Cardiac muscle cell (in vitro differentiated cells and primary cell): ENCODE measurements at places on chromosomes 6 and 20.

GRCh38 chr6:71533939-71534379 is 245.3 kb downstream of the OGFRL1 start:
- DNase-seq: peak; percentile 51

GRCh38 chr20:58109126-58109880 is 119.2 kb downstream of the ANKRD60 start:
- DNase-seq: peak; percentile 32

DNA sequence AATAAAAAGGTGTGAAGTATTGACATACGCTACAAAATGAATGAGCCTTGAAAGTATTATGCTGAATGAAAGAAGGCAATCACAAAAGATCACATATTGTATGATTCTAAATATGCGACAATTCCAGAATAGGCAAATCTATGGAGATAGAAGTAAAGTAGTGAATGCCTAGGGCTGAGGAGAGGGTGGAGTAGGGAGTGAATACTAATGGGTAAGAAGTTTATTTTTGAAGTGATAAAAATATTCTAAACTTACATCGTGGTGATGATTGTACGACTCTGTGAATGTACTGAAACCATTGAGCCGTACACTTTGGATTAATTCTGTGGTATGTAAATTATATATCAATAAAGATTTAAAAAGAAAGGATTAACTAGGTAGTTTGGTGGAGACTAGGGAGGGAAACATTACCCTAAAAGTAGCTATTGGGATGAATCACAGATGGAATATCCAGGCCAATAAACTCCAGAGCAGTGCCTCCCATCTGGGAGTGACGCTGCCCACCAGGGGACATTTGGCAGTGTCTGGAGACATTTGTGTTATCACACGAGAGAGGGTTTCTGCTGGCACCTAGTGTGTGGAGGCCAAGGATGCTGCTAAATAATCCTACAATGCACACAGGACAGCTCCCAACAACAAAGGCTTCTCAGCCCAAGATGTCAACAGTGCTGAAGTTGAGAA is 214.2 kb upstream of the PCSK2 start:
- DNase-seq: no peak

GRCh38 chr20:8661229-8661952 is 407.5 kb upstream of the PLCB4 start:
- DNase-seq: no peak

GRCh38 chr6:135183002-135183531 is 2.0 kb downstream of the MYB start:
- DNase-seq: no peak

- peak; percentile 6 for DNase-seq
Measured at GRCh38 chr20:62980970-62981369, 25.8 kb downstream of the BHLHE23 start.

- peak; percentile 62 for DNase-seq
Measured at GRCh38 chr6:75296811-75297779, 12.5 kb upstream of the TMEM30A start.

- DNase-seq: no peak
Measured at GRCh38 chr6:7758456-7758855, 32.6 kb downstream of the BMP6 start.

DNA sequence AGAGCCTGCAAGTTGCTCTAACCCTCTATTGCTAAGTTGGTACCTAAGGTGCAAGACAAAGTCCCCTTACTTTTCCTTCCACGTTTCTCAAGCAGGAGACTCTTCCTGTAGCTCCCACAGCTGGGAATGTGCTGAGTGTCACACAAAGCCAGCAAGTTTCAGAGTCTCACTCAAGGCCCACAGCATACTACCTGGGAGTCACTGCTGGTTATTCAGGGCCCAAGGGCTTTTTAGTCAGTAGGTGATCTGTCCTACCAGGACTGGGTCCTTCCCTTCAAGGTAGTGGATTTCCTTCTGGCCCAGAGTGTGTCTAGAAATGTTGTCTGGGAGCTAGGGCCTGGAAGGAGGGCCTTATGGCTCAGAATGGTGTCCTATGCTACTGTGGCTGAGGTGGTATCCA is 261.9 kb upstream of the CITED2 start:
- no peak for DNase-seq

GRCh38 chr6:89269981-89270380 is 45.1 kb downstream of the GABRR2 start:
- no peak for DNase-seq

DNA sequence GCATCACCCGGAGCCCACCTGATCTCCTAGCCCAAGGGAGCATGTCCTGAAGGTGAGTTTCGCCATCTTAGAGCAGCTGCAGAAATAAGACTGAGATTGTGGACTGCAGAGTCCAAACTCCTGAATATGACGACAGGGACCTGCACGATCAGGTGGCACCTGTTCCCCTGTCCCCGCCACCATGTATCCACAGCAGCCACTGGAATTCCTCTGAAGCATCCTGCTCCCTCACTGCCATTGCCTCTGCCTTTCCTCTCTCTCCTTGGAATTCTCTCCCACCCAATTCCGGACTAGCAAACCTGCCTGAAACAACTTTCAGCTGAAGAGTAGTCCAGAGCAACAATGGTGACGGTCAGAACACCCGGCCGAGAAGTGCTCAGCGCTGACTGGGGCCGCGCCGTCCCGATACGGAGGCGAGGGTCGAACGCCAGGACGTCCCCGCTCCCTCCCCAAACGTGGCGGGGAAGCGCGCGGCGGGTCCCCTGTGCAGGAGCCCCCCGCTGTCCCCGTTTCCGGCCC is 694 bp upstream of the FAM120B start:
- no peak for DNase-seq

- DNase-seq: no peak
Measured at GRCh38 chr6:109456111-109456583, 575 bp upstream of the MICAL1 start.

- no peak for DNase-seq
Measured at GRCh38 chr6:34583861-34584604, 27.9 kb upstream of the SPDEF start.

GRCh38 chr20:47785311-47785853 is at the start of gene SULF2:
SULF2 (minus strand) TSS chr20:47785481; CDS start chr20:47757363, 28,118 bp downstream.
- peak; percentile 74 for DNase-seq

DNA sequence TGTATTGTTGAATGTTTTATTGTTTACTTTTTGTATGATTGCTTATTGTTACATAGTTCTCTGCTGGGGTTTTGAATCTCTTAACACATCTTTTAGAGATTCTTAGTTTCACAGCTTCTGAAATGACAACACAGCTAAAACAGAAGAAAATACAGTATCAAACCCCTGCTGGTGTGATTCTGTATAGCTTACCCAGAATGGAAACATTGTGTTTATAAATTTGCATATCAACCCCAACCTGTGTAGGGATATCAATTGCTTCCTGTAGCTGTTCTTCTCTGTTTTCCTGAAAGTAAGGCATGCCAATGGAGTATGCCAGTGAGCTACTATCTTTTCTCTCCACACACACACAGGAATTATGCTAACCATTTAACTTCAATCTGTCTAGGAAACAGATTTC is 64.3 kb upstream of the ID4 start:
- no peak for DNase-seq

GRCh38 chr20:33127422-33128097 is 40.4 kb upstream of the BPIFA2 start:
- no peak for DNase-seq

DNA sequence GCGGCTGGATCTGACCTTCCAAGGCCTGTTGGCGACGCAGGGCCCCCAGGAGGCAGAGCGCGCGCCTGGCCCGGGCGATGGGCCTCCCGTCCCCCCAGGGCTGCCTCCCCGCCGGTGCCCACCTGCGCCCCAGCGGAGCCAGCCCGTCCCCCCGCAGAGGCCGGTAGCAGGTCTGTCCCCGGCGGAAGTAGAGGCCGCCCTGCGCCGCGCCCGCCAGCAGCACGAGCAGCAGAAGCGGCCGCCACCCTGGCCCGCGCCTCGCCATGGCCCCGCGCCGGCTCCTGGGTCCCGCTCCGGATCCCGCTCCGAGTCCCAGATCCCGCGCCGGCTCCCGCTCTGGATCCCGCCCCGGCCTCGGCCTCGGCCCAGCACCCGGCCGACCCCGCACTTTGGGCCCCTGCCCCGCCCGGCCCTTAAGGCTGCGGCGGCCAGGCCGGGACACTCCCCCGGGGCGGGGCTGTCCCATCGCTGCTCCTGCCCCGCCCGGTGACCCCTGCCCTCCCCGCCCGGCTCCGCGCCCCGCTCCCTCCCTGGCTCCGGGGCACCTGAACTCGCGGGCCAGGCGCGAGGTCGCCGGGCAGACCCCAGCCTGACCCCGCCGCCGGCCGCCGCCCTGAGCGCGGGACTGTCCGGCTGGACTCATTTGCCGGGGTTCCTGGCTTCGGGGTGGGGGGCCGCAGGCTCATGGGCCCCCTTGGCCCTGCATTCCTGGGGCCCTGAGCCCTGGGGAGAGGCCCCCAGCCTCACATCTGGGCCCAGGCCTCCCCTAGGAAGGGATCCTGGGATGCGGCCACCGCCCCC is at the start of gene CTSZ:
TSS of gene CTSZ (minus strand) at position 391 of the 801 bp plus-strand sequence. CDS start at position 265, 126 bp downstream.
- DNase-seq: peak; percentile 48

GRCh38 chr6:5179917-5180316 is 80.8 kb downstream of the LYRM4 start:
- no peak for DNase-seq

DNA sequence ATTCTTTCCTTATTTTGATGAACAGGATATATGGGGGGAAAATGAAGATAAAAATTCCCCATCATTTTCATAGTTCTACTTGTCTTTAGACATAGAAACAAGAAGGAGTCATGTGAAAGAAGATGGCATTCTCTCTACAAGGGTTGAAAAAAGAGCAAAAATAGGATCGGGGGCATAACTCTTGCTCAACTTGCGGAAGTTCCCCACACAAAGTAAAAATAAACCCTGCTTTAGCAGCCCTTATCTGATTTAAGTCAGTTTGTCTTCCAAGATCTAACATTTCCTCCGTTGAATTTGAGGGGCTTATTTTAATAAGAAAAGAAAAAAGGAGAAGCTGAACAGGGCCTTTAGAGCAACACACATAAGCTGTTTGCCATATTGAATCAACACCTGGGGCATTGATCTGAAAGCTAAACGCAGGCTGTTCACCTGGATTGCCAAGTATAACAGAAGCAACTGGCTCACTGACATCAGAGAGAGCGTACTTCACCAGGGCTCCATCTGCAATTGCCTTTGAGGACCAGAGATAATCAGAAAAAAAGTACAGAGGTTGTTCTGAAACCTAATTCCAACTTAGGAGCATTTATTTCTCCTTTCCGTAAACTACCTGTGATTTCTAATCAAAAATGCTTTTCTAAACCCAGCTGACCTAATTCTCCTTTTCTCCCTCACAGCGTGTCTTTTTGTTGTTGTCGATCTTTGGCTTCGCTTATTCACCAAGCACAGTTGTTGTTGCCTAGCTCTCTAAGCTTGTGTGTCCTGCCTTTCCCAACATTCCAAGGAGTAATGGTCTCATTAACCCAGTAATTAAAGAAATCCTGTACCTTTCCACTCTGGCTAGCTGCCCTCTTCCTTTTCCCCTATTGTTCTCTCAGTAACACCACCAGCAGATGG is 568.0 kb downstream of the KIF16B start:
- no peak for DNase-seq

GRCh38 chr6:125729983-125730382 is 19.4 kb upstream of the HEY2 start:
- no peak for DNase-seq

DNA sequence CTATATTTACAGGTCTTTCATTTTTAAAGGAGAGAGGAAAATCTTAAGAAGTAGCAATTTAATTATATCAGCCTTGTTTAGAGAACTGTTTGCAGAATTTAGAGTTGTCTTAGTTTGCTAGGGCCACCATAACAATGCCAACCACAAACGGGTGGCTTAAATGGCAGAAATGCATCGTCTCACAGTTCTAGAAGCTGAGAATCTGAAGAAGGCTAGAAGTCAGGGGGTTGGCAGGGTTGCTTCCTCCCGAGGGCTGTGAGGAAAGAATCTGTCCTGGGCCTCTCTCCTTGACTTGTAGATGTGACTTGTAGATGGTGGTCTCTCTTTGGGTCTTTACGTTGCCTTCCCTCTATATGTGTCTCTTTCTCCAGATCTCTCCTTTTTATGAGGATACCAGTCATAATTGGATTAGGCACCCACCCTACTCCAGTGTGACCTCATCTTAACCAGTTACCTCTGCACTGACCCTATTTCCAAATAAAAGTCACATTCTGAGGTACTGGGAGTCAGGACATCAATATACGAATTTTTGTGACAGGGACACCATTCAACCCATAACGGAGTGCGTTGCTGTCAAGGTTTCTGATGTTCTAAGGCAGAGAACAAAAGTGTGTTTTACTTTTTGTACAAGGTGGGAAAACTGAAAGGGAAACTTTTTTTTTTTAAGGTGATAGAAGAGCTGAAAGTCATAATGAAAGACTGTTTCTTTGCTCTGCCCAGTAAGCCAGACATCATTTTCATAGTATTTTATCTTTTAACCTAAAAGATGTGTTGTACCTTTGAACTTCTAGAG is 84.4 kb downstream of the SAMD3 start:
- no peak for DNase-seq

- no peak for DNase-seq
Measured at GRCh38 chr20:41111578-41111951, 25.8 kb upstream of the PLCG1 start.

DNA sequence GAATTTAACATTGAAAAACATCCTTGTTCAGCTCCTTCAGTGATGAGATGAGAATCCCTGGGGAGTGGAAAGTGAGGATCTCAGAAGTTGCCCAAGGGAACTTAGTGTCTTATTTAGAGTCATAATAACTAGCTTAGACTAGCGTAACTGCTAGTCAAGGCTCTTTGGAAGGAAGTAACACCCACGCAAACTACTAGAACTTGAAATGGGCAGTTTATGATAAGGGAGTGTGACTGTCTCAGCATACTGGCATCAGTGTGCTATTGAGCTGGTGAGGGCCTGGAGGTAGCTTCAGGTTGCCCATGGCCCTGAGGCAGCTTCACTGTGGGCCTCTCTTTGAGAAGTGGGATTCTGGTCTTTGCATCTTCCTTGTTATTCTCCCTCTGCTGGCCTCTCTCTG is 40.1 kb downstream of the SLX4IP start:
- no peak for DNase-seq

DNA sequence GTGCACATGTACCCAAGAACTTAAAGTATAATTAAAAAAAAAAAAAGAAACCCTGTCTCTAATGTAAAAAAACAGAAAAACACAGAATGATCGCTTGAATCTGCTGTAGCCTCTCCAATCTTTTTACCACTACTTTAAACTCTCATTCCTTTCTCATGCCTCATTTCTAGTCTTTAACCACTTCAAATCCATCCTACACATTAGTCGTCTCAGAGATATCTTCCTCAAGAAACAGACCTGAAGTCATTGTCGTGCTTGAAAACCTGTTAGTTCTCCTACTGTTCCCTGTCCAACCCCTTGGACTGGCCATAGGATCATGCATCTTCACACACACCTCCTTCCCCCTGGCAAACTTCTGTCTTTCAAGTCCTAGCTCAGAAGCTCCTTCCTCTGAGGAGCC is 112.1 kb upstream of the BCLAF1 start:
- DNase-seq: no peak

- DNase-seq: no peak
Measured at GRCh38 chr6:152063170-152063921, 255.9 kb downstream of the ESR1 start.
